ENCODE measurements at places on chromosomes 2 and 18.
A peak's percentile ranks its signal among the peaks of the same experiment; 100 is the strongest.

- no peak for DNase-seq
Observed at GRCh38 chr2:11090187-11090586, 65.1 kb upstream of the SLC66A3 start.

DNA sequence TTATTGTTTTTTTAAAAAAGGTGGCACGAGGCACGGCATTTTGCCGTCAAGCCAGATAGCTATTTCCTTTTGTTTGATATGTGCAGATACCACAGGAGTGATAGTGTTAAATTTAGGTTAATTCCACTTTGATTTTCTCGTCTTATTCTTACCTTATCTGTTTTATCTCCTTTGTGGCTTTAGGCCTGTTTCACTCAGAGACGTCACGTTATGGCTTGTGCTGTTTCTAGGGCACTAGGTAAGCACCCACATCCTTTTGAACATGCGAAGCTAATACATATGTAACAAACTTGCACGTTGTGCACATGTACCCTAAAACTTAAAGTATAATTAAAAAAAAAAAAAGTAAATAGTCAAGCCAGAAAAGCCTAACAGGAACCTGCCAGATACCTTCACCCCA lies 57.8 kb downstream of the C18orf63 start:
- no peak for DNase-seq

- DNase-seq = peak; percentile 28
Observed at GRCh38 chr2:29921560-29921915, at the start of gene ALK. ALK (minus strand) TSS chr2:29921586; CDS start chr2:29920659, 927 bp downstream.

- DNase-seq = no peak
Observed at GRCh38 chr2:54964816-54965215, 85.4 kb downstream of the RTN4 start.

DNA sequence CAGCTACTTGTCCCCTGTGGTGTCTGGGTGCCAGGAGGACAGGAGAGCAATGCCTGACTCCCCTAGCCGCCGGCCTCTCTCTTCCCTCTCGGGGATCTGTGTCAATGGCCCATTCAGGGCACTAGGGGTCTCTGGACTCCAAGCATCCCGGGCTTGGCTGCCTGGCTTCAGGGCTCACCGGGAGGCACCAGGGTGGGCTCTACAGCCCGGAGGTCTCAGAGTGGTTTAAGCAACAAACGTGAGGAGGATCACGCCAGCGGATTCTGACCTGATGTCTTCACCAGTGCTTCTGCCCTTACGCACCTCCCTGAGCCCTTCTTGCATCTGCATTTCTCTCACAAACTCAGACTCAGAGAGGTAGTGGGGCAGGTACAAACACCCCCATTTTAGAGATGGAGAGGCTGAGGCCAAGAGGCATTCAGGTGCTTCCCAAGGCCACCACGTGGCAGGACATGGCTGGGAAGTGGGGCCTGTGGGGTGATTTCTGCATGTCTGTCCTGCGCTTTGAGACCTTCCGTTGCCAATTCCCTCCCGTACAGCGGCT lies 243.0 kb downstream of the CELF4 start:
- DNase-seq = no peak

DNA sequence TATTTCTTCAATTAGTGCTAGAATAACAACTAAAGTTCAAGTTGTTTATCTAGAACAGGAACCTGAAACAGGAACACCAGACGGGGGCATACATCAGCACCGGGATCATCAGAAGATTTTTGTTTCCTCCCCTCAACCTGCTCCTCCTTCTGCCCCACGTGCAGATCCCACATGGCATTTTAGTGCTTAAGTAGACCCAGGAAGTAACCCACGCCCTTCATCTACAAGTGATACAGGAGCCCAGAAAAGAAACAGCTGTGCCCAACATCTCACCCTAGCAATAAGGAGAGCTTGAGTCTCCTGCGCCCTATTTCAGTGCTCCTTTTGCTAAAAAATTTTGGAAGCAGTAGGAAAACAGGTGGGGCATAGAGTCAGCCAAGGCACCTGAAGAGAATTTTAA lies 5.2 kb downstream of the ZNF385B start:
- no peak for DNase-seq

GRCh38 chr2:56522605-56523089 lies 338.9 kb downstream of the CCDC85A start:
- no peak for DNase-seq
